Smooth muscle cell of bladder (primary cell): ENCODE measurements at places on chromosomes 11 and 22. TPM values are rescaled to one million over a fixed set of nuclear protein-coding genes. Genes with fewer than 3 reads are reported as not detected.

RASGRP2 gene
- 0.18 and 0.71 TPM in 2 replicates for total RNA-seq

CCDC15 gene
- total RNA-seq, result 0.65 and 0.71 TPM in 2 replicates

CXCR5 gene
- total RNA-seq, result not detected in 2 replicates

GPHA2 gene
- not detected in 2 replicates for total RNA-seq

GPR83 gene
- total RNA-seq, result under 0.01 TPM in 1 of 2 replicates, not detected in the other

AGBL2 gene
- 0.83 and 2.0 TPM in 2 replicates for total RNA-seq

OR51E2 gene
- 0.09 TPM in 1 of 2 replicates, not detected in the other for total RNA-seq

ALX4 gene
- total RNA-seq, result under 0.01 TPM in 1 of 2 replicates, not detected in the other

NLRP14 gene
- 0.09 and 0.14 TPM in 2 replicates for total RNA-seq

APOC3 gene
- total RNA-seq, result not detected in 2 replicates

INSC gene
- under 0.01 TPM in 1 of 2 replicates, not detected in the other for total RNA-seq

TTC36 gene
- total RNA-seq, result 0.43 and 0.46 TPM in 2 replicates

STK33 gene
- total RNA-seq, result 0.37 and 0.57 TPM in 2 replicates

MAPK8IP2 gene
- 0.28 TPM in 2 replicates for total RNA-seq

DDI1 gene
- total RNA-seq, result under 0.01 TPM in 1 of 2 replicates, not detected in the other

GRK2 gene
- total RNA-seq, result 22.5 and 25.7 TPM in 2 replicates
